ENCODE measurements at places on chromosomes 7 and 10.
A peak's percentile ranks its signal among the peaks of the same experiment; 100 is the strongest.

DNA sequence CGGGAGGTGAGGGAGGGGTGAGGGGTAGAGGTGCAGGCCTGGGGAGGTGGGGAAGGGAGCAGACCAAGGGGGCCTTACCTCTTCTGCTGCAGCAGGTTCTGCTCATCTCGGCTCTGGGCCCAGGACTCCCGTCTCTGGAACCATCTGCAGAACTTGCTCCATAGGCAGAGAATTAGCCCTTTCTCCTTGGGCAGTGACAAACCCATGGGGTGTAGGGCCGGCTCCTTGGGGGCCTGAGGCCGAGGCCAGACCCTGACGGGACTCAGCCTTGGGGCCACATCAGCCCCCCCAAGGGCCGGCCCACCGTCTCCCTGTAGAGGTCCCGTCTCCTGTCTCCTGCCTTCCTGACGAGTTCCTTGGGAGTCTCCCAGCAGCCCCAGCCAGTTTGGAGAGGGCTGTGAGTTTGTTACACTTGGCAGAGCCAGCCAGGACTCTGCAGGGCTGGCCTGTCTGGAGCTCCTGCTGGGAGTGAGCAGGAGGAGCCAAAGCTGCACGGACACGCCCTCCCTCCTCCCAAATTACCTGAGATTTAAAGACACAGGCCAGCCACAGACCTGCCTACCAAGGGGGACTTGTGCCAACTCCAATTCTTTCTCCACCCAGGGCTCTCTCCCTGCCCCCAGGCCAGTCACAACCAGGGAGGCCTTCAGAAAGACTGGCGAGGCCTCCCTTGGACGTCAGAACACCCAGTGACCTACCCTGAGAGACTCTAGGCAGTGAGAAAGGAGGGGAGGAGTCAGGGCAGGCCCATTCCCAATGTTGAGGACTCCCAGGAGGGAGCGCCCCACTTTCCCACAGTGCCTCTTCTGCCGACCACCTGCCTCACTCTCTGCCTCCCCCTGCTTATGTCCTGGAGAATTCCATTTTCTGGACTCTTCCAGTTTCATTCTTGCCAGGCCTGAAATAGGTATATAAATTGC lies at the start of gene TRPV6:
Gene TRPV6 (minus strand): TSS at position 435 of the 920 bp plus-strand sequence.
- no peaks in the 10 kb centered on the region for H3K27me3 ChIP-seq
- no peaks in the 10 kb centered on the region for H3K4me1 ChIP-seq
- no peaks in the 10 kb centered on the region for H3K36me3 ChIP-seq
- peak; percentile 60 for DNase-seq

GRCh38 chr7:35036361-35037171 lies 719 bp downstream of the DPY19L1 start:
- H3K36me3 ChIP-seq = no peaks in the 10 kb centered on the region
- peak; percentile 76 for DNase-seq
- H3K27me3 ChIP-seq = no peaks in the 10 kb centered on the region
- H3K27ac ChIP-seq = peak overlapping the region; percentile 69
- H3K4me1 ChIP-seq = no peaks in the 10 kb centered on the region

- DNase-seq = no peak
- no peak overlapping the region for H3K4me3 ChIP-seq
- no peaks in the 10 kb centered on the region for H3K36me3 ChIP-seq
- no peak overlapping the region for H3K27ac ChIP-seq
- no peaks in the 10 kb centered on the region for H3K4me1 ChIP-seq
Measured at GRCh38 chr7:69674701-69675182, 76.5 kb downstream of the AUTS2 start.

GRCh38 chr10:44898665-44899064 lies 12.5 kb upstream of the TMEM72 start:
- H3K4me1 ChIP-seq = no peaks in the 10 kb centered on the region
- H3K27me3 ChIP-seq = no peaks in the 10 kb centered on the region
- DNase-seq = no peak

All from ascending aorta (tissue), 2 donors.